ENCODE measurements at places on chromosomes 1 and 21. TPM values are rescaled to one million over a fixed set of nuclear protein-coding genes. Genes with fewer than 3 reads are reported as not detected.

Gene CRYAA
- not detected for total RNA-seq

Gene KHDC4
- total RNA-seq: 46.2 TPM

Gene ADGRB2
- 202 TPM for total RNA-seq

Gene ARMH1
- total RNA-seq: 8.2 TPM

Gene WNT9A
- 1.6 TPM for total RNA-seq

Gene BCL2L15
- 2.1 TPM for total RNA-seq

DNA sequence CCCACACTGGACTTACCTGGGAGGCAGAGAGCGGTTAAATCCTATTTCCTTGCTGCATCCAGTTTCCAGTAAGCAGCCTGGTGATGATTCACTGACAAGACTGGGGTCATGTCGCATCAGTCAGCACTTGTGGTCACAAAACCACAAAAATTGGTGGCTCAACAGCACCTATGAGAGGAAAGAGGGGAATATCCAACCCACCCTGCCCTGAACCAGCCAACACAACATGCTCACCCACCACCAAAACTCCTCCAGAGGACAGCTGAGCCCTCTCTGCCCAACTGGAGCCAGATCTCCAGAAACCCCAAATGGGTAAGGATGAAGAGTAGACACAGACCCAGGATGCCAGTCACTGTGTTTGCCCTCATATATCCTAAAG lies 64.0 kb downstream of the CD46 start:
- DNase-seq: no peak

DNA sequence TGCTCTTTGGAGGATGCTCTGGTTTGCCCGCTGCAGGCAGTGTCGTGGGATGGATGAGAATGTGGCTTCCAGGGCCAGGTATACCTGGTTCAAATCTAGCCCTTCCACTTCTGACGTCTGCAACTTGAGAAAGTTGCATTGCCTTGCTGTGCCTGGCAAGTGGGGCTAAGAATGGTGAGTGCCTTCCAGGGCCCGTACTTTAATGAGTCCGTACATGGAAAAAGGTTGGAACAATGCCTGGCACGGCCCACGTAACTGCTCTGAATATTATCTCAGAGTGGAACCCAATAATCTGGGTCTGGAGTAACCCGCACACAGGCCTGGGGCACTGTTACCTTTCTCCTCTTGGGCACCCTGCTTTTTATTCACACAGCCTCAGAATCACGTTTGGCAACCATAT lies 146.7 kb upstream of the EDN2 start:
- DNase-seq: no peak

DNA sequence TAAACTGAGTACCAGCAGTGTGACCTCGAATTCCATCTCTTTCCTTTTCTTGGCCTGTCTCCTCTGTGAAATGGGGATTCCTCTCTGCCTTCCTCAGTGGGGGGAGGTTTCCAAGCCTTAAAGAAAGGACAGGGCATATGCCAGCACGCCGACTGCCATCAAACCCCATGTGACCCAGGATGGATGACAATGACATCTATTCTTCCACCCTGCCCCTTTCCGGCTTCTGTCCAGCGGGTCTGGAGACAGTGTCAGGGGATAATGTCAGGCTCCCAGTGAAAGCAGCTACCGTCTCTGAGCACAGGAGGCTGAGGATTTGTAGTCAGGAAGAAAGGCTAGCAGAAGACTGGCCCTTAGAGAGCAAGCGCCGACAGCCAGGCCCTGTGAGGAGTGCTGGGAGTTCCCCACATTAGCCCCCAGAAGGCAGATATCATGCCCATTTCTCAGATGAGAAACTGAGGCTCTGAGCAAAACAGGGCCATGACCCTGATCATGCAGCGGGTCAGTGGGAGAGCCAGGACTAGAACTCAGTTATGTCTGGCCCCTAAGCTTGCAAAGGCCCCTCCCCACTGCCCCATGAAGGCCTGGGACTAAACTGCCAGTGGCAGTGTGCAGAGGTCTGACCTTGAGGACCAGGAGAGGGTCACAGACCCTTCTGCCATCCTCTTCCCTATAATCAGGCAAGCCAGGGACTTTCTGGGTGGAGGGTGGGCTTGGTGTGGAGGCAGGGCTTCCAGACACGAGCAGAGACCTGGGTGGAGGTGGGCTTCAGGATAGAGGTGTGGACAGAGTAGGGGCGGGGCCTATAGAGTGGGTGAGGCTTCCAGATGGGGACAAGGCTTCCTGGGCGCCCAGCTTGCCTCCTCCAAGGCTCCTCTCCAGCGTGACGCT lies 30.1 kb downstream of the CDCA8 start:
- peak; percentile 57 for DNase-seq

DNA sequence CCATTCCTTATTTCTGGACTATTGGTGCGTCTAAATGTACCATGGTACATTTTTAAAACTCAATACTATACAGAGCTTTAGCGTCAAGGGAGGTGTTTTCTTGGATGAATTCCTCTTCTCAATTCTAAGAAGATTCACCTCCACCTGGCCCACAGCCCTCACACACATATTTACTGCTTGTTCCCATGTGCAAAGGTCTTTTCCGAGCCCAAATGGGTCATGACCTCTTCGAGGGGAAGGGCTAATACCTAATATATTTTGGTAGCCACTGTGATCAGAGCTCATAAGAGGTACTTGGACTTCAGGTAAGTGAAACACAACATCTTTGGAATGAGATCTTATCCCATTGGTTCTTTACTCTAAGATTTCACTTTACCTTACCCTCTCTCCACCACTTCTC lies 205.9 kb downstream of the SDCCAG8 start:
- DNase-seq: no peak

- no peak for DNase-seq
Observed at GRCh38 chr21:28344985-28345384, 647.7 kb downstream of the LTN1 start.

DNA sequence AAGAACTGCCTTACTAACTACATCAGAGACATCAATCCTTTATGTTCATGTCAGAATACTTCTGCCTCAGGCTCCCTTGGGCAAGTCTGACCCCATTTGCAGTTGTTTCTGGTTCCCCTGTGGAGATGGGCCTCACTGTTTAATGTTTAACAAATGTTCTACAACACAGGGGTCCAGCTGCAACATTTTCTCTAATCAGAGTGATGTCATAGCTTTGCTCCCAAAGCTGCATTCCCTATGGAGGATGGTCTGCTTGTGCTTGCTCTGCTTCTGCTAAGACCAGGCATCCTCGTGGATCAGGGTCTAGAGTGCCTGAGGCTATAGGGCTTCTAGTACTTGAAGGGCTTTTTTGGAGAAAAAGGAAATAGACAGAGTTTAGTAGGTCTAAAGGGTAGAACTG lies 1071.2 kb downstream of the TTLL7 start:
- no peak for DNase-seq

GRCh38 chr1:183655562-183656075 lies 2.5 kb upstream of the APOBEC4 start:
- peak; percentile 91 for DNase-seq

- no peak for DNase-seq
Observed at GRCh38 chr1:85078903-85079302, 30.6 kb upstream of the MCOLN3 start.

DNA sequence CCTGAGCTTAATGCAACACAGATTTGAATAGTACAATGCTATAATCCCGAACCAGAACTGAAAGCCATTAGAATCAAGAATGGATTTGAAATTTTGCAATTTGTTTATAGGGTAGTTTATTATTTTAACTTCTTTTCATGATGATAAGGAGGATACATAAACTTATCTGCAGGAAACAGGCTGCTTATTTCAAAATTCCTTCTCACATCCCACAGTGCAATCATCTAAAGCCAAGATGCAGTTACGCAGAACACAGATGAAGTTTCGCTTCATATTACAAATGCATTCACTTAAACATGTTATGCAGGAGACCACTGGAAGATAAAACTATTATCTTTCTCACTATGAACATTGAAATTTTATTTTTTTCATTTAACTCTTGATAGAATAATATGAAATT lies 1019.6 kb downstream of the PLA2G4A start:
- no peak for DNase-seq

DNA sequence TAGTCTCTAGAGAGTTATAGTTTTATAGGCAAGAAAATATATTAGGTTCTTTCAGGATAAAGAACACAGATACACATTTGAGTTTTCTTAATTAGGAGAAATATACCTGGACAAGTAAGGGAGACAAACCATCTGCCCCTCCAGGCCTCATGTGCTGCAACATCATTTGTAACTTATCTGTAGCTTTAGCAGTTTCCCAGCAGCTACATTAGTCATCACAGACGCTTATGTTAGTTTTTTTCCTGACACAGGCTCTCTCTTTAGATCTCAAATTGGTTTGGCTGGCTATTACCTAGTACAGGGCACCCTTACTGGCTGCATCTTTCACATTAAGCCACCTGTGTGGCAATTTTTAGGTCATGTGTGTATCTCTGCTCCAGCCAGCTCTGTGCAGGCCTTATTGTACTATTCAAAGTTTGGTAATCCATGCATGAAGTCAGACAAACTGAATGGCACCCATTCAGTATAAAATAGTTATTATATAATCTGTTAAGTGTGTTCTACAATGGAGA lies 25.9 kb downstream of the GNPAT start:
- DNase-seq: no peak

GRCh38 chr1:32871364-32872191 lies 866 bp upstream of the FNDC5 start:
- DNase-seq: no peak

- no peak for DNase-seq
Observed at GRCh38 chr1:21573971-21574465, 64.8 kb downstream of the ALPL start.

GRCh38 chr1:92065042-92065441 lies 10.2 kb downstream of the SETSIP start:
- no peak for DNase-seq

- DNase-seq: no peak
Observed at GRCh38 chr1:98068016-98068415, 147.2 kb upstream of the DPYD start.

DNA sequence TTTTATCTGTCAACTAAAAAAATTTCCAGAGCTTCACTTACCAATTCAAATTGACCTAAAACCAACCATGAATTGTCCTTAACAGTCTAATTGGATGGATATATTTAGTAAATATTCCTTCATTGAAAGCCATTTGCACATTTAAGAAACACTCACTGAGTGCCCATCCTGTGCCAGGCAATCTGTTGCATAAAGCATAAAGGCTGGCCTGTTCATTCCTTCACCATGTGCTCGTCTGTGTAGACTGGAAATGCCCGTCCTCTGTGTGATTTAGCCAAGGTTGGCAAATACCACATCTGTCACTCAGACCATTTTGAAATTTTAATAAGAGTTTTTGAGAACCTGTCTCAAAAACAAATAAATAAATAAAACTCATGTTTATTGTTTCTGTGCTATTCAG lies 57.1 kb downstream of the ZNF684 start:
- DNase-seq: no peak

DNA sequence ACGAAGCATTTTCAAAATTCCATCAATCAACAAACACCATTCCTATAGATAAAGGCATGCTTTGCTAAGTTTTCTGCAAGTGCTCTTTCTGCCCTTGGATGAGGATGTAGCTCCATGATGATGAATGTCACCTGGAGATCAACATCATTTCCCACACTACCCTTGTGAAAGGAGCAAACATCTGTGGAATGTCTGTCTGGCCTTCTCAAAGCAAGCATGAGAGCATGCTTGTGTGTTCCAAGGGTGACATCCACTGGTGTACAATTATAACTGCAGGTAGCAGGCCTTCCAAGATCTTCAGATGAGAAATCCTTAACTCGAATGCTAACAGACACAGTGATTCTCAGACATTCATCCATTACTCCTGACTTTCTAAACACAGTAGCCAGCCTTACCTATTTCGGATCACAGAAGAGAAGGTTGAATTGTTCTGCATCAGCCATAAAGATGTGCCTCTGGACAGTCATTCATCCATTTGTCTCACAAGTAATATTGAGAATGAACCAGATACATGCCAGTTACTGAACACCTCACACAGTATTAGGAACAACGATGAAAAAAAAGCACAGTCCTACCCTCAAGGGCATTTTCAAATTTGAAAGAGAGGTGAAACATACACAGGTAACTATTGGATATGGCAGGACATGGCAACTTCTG lies 162.4 kb downstream of the TPR start:
- no peak for DNase-seq

Data from dorsolateral prefrontal cortex (tissue), 122 donors.